ENCODE measurements at places on chromosomes 2 and 18. TPM values are rescaled to one million over a fixed set of nuclear protein-coding genes. Genes with fewer than 3 reads are reported as not detected.

Gene RBM43
- total RNA-seq, result 4.1 TPM

GRCh38 chr2:74498500-74499266 is 720 bp downstream of the LBX2 start:
- no peak for DNase-seq

Gene KATNAL2
- 5.1 TPM for total RNA-seq

DNA sequence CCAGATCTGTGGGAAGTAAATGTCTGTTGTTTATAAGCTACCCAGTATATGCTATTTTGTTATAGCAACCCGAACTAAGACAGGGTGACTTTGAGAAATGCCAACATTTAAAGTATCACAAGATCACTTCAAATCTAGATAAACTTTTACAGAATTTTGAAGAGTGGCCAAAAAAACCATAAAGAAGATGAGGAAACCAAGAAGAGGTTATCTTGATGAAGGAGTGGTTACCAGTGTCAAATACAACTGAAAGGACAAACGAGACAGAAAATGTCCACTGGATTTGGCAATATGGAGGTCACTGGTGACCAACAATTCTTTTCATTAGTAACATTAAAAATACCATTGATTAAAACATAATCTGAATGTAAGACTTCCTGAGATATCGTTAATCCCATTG is 235.7 kb downstream of the DYM start:
- no peak for DNase-seq

GRCh38 chr2:74104839-74105238 is 42.9 kb downstream of the BOLA3 start:
- DNase-seq, result no peak

All from A172 (cell line).